ENCODE measurements at places on chromosomes 4 and X.

DNA sequence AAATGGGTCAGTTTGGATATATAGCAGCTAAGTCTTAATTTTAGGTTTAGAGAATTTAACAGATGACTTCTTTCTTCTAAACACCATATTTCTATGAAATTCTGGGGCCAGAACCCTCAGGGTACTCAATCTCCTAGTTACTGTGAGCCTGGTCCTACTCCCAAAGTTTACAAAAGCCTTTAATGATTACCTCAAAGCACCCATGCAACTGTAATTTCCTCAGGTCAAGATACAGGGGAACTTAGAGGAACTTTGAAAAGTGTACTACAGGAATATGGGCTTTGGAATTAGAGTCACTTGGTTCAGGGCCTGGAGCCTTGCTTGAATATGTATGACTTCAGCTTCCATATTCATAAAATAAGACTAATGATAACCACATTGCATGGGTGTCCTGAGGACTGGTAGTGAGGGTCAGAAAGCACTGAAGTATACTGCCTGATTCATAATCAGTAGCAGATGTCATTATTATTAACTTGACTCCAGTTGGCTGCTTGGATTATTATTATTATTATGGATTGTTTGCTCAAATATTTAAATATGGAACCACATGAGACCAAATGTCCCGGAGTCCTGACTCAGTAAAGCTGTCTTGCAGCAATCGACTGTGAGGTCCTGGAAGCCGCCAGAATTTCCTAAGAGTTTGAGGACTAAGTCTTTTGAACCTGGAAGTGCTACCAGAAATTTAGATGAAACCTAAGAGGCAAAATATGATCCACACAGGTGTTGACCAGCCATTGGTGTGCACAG is 2.0 kb upstream of the ADH7 start:
- DNase-seq, result no peak

DNA sequence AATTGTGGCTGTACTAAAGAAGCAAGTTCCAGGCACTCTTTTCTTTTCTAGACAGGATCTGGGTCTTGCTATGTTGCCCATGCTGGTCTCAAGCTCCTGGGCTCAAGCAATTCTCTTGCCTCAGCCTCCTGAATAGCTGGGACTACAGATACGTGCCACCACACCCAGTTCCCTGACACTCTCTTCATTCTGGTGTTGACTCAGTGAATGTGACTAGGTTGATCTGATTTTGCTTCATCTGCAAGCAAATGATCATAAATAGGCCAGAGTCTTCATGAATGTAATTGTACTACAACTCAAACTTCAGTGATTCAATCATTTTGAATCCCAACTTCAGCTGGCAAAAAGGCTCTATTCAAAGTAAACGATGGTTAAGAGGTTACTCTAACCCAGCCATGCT is 78.5 kb downstream of the APBB2 start:
- DNase-seq, result no peak

DNA sequence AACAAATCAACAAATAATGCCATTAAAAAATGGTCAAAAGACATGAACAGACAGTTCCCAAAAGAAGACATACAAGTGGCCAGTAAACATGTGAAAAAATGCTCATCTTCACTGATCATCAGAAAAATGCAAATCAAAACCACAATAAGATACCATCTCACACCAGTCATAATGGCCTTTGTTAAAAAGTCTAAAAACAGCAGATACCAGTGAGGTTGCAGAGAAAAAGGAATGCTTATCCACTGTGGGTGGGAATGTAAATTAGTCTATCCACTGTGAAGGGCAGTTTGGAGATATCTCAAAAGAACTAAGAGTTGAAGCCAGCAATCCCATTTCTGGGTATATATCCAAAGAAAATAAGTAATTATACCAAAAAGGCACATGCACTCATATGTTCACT is 668.1 kb upstream of the CPEB2 start:
- DNase-seq, result no peak

GRCh38 chr4:187687697-187688096 is 307.9 kb upstream of the ZFP42 start:
- DNase-seq, result no peak

DNA sequence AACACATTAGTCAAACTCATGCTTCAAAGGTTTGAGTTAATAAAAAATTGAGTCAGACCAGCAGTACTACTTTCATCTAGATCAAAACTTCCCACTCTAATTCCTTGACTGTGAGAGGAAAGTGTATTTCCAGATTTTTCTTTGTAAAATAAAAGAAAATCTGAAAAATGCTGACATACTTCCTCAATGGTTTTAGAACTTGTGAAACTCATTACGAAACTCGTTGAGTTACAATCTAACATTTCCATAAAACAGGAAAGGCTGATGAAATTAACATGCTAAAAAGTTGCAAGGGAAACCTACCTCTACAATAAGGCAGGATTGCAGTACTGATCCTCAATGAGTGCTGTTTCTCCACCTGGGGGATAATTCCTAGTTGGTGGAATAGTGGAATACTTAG is 217.8 kb upstream of the HCCS start:
- no peak for DNase-seq

DNA sequence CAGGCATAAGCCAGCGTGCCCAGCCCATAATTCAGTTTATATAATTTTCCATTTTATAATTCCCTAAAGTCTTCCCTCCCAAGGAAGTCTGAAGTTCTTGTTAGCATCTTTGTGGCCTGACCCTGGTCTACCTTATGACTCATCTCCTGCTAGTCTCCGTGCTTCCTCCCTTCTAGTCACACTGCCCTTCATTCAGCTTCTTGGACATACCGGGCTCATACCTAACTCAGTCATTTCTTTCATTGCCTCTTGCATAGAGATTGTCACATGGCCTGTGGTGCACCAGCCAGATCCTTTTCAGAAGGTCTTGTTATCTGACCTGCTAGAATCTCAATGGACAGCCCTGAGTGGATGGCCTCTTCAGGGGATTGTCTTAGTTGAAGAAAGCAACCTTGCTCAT is 22.8 kb upstream of the MAML3 start:
- DNase-seq, result no peak

DNA sequence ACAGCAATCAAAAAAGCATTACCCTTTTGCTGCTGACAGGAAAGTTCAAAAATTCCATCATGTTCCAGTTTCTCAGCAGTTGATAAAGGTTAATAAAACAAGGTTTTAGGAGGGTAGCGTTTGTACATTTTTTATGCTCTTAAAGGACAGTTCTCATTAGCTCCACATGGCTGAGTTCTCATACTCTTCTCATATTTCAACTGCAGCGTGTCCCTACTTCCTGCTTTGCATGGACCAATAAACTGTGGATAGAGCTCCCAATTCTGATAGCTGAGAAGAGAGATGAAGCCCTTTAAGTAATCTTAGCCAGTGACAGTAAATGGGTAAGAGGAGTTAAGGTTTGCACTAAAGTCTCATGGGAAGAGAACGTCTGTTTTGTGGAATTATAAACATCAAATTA is 53.5 kb downstream of the SPANXA2 start:
- no peak for DNase-seq

GRCh38 chr4:48499551-48500066 is 9.6 kb downstream of the ZAR1 start:
- no peak for DNase-seq

GRCh38 chr4:7213807-7214206 is 21.5 kb downstream of the SORCS2 start:
- no peak for DNase-seq

GRCh38 chrX:22118161-22118830 is 86.2 kb downstream of the PHEX start:
- DNase-seq, result no peak

DNA sequence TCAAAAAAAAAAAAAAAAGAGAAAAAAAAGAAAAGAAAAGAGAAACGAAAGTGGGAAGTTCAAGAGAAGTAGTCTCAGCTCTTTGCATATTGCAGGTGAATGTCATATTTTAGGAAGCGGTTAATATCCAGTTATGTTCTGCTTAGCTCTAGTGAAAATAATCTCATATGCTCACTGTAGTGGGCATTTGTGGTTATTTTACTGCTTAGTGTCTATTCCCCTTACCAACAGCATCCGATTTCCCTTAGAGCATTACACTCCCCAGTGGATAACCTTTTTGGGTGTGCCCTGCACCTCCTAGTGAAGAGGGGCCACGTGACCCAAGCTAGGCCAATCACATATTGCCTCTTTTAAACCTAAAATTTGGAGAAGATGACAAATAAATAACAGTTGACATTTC is 111.2 kb upstream of the ZNF827 start:
- no peak for DNase-seq

DNA sequence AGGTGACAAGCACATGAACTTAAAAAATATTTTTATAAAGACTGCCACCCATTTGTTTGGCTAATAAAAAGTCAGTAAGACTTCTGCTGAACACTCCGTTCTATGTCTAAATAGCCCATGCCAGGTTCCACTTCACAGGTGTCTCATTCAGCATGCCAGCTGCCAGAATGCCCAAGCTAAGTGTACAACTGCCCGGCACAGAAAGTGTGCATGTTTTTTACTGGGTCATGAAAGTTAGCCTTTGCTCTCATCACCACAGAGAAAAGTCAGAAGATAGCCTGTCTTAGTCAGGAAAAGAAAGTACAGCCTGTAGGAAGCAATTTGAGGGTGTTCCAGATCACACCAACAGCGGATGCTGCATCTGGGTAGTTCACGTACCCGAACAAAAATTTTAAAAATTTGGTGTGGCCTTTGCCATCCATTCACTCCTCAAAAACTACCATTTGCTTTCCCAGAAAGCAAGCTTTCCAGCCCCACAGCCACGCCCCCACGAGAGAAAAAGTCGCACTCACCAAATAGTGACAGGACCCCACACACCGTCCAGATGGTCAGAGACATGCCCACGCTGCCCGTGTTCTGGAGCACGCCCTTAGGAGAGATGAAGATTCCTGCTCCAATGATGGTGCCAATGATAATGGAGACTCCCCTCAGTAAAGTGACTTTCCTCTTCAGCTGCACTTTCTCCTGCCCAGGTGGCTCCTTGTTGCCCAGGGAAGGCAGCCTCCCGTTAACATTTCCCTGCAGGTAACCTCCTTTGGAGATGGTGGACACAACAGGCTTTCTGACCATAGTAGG is 671 bp downstream of the SLC7A11 start:
- DNase-seq, result peak; percentile 7

GRCh38 chr4:140851032-140851636 is 94.9 kb upstream of the TBC1D9 start:
- DNase-seq, result peak; percentile 25
